Osteocyte (in vitro differentiated cells): ENCODE measurements at places on chromosomes 13 and 19. TPM values are rescaled to one million over a fixed set of nuclear protein-coding genes. Genes with fewer than 3 reads are reported as not detected.

GRCh38 chr13:60332682-60333081 is 64.3 kb upstream of the TDRD3 start:
- peaks cover 17% of the 10 kb centered on the region for H3K27me3 ChIP-seq
- H3K4me3 ChIP-seq, result no peak overlapping the region
- peaks cover 10% of the 10 kb centered on the region for H3K4me1 ChIP-seq
- no peaks in the 10 kb centered on the region for H3K36me3 ChIP-seq
- DNase-seq, result no peak

CLEC11A gene
- 5.0 and 6.0 TPM in 2 replicates for total RNA-seq

DNA sequence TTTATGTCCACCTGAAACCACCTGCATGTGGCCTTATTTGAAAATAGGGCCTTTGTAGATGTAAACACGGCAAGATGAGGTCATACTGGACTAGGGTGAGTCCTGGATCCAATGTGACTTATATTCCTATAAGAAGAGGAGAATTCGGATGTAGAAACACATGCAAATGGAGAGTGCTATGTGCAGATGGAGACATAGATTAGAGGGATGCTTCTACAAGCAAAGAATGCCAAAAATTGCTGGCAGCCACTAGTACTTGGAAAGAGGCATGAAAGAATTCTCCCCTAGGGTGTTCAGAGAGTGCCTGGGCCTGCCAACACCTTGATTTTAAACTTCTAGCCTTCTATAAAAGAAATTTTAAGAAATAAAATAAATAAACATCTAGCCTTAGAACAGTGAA is 226.1 kb downstream of the RFC3 start:
- no peak for DNase-seq
- no peak overlapping the region for H3K4me3 ChIP-seq
- H3K27me3 ChIP-seq, result no peaks in the 10 kb centered on the region
- H3K36me3 ChIP-seq, result no peaks in the 10 kb centered on the region
- peaks cover 9% of the 10 kb centered on the region for H3K4me1 ChIP-seq

ZNF256 gene
- total RNA-seq, result 6.0 and 6.3 TPM in 2 replicates

GRCh38 chr19:32691952-32692726 is 518 bp downstream of the NUDT19 start:
- no peaks in the 10 kb centered on the region for H3K27me3 ChIP-seq
- peaks cover 3% of the 10 kb centered on the region for H3K36me3 ChIP-seq
- H3K4me3 ChIP-seq, result peak overlapping the region; percentile 77
- DNase-seq, result no peak

DNA sequence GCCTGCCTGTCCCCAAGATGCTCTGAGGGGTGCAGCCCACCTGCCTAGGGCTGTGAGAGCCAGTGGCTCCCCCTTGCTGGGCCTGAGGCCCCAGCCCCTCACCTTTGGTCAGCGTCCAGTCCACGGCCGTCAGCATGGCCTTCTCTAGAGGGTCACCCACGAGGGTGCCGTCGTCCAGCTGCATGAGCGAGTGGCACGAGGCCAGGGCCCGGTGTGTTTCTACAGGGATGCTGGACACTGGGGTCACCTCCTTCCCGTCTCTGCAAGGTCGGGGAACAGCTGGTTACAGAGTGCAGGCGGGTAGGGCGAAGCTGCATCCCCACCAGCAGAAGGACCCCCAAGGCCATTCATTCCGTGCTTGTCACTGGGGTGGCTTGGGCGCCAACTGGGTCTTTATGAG is 9.0 kb downstream of the ATP13A1 start:
- H3K4me1 ChIP-seq, result no peaks in the 10 kb centered on the region
- H3K36me3 ChIP-seq, result peaks cover 44% of the 10 kb centered on the region
- DNase-seq, result peak; percentile 83
- no peak overlapping the region for H3K4me3 ChIP-seq
- no peaks in the 10 kb centered on the region for H3K27me3 ChIP-seq
- no peak overlapping the region for H3K27ac ChIP-seq

DNA sequence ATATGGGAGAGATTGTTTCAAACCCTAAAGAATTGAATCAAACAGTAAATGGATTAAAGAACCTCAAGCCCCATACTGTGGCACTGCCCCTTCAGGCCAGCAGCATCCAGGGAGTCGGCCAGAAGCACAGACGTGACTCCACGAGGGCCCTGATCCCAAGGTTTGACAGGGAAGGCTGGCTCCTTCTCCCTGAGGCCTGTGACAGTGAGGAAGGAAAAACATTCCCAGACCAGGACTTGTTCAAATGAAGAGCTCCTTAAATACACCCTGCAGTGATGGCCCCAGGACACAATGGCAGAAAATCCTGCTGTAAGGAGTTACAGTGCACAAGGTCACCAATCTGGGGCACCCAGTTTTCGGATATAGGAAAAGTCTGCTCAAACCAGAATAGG is 91.0 kb downstream of the COL4A1 start:
- peaks cover 53% of the 10 kb centered on the region for H3K4me1 ChIP-seq
- no peaks in the 10 kb centered on the region for H3K27me3 ChIP-seq
- H3K27ac ChIP-seq, result peak overlapping the region; percentile 90
- DNase-seq, result no peak
- H3K4me3 ChIP-seq, result no peak overlapping the region

ETV2 gene
- total RNA-seq, result 1.2 and 1.3 TPM in 2 replicates

DNA sequence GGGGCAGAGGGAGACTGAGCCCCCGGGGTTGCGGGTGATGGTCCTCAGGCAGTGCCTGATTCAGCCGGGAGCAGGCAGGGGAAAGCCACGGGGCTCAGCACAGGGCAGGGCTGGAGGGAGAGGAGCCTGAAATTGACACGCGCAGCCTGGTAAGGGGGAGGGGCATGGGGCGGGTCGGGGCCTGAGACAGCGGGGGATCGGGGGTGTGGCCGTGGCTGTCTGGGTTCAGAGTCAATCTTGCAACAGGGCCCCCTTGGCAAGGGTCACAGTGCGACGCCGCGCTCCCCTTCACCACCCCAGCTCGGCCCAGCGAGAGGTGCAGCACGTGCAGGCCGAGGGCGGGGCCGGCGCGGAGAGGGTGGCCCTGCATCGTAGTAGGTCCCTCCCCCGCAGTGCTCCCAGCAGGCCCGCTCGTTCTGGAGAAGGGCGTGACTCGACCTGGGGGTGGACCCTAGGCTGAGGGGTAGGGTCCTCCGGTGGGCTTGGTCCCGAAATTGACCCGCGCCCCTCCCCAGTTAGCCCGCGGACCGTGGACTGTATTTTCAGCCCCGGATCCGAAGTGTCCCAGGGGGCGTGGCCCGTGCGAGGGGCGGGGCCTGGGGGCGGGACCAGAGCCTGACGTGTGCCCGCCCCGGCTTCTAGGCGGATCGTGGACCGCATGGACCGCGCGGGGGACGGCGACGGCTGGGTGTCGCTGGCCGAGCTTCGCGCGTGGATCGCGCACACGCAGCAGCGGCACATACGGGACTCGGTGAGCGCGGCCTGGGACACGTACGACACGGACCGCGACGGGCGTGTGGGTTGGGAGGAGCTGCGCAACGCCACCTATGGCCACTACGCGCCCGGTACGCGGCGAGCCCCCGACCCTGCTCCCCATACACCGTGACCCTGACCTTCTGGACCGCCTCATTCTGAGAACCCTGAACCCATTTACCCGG is 6.0 kb downstream of the RCN3 start:
- peaks cover 19% of the 10 kb centered on the region for H3K4me1 ChIP-seq
- H3K4me3 ChIP-seq, result peak overlapping the region; percentile 76
- peak; percentile 91 for DNase-seq
- H3K27ac ChIP-seq, result no peak overlapping the region

DNA sequence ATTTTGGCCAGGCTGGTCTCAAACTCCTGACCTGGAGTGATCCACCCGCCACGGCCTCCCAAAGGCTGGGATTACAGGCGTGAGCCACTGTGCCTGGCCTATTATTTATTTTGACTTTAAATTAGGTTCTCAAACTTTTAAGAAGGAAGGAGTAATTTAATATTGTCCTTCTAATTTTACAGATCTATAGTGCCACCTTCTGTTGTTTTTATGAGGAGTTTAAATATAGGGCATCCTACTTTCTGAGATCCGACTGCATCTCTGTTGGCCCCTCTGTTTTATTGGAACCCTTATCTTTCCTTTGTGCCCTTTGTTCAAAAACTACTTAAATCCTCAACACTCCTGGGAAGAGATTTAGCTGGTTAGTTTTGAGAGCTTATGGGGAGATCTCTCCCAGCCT is 25.4 kb upstream of the ZMYM5 start:
- no peaks in the 10 kb centered on the region for H3K27me3 ChIP-seq
- no peak for DNase-seq
- H3K27ac ChIP-seq, result no peak overlapping the region
- H3K4me1 ChIP-seq, result no peaks in the 10 kb centered on the region
- no peak overlapping the region for H3K4me3 ChIP-seq
